ENCODE measurements at places on chromosomes 7 and 10.
A peak's percentile ranks its signal among the peaks of the same experiment; 100 is the strongest.

DNA sequence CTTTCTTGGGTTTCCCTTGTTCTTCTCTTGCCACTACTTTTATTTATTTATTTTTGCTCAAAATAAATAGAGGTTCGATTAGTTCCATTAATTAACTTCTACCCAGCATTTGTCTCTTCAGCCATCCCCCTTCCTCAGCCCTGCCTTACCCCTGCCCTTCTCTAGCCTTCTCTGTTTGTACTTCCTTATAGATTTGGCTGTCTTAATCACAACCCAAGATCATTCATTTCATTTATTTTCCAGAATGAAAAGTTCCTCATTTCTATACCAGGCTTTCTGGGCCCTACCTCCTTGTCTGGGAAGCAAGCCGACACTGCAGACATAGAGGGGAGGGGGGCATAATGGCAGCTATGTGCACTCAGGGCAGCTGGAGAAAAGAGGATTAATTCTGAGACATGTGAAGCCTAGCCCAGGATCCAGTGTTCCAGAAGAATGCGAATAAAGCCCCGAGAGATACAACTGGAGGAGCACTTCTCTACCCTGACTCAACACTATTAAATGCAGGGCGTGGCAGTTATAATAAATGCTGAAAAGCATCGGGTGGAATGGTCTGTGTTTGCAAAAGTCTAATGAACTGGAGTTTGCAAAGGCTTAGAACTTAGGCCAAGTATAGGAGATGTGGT is 6.4 kb upstream of the PDCD4 start:
- DNase-seq = no peak

DNA sequence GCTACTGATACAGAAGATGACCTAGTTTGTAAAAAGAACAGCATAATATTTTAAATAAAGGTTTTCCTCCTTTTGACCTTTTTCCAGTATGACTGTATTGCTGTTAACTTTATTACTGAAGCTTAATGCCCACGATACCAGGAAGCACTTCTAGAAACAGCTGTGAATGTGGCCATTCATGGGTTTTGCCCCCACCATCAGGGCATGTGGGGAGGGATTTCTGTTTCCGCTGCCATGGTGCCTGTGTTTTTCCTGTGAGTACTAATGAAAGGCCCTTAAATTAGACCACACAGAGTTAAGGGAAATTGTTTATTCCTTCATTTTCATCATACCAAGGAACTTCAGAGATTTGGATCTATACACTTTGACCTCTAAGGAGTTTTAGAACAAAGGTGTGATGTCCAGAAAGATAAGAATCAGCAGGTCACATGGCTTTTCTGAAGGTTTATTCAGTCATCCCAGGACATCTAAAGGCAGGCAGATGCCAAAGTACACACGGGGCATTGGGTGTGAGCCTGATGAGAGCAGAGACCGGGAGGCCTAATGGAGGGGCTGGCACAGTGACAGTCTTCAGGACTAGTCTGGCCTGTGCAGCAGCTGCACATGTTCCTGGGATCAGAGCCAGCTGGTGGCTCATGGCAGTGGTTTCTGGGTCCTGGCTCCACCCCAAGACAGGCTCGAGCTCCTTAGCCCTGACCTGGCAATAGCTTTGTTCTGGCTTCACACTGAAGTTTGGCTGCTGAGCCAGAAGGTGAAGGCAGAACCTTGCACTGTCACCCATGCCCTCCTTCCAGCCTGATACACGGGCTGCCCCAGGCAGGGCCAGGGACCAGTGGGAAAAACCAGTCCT is 190.9 kb downstream of the REEP3 start:
- DNase-seq = no peak

DNA sequence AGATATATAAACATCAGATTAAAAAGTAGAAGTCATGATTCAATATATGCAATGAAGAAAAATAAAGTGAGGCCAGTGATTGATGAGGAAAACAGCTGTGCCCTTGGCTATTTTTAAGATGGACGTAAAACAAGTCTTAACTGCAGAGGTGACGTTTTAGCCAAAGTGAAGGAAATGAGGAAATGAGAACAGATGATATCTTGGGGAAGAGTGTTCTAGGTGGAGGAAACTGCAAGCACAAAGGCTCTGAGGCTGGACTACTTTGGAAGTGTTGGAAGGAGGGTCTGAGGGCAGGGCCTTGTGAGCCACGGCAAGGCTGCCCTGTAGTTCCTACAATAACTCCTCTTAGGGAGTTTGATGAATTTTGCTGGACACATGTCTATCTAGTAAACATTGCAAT is 140.5 kb upstream of the AKR1E2 start:
- no peak for DNase-seq

- no peak for DNase-seq
Observed at GRCh38 chr10:71025535-71025934, 137.2 kb upstream of the PCBD1 start.

- peak; percentile 87 for DNase-seq
Observed at GRCh38 chr10:110414548-110415309, 83.0 kb upstream of the DUSP5 start.

DNA sequence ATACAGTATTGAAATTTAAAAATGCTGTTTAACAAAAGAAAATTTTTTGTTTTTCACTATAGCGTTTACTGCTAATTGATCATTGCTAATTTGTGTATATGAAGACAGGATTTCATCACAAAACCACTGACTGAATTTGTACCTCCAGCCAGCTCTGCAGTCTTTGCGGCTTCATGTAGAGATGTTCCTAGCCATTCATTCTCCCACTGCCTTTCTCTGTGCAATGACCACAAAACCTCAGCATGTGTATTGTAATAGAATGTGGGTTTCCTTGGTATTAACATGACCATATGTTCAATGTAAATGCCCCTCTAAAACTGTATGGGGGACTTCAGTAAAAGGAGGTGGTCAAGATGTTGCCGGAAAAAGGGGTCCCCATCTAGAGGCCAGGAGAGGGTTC is 81.1 kb upstream of the STEAP1B start:
- DNase-seq = no peak

GRCh38 chr7:16479591-16479990 is 14.1 kb upstream of the SOSTDC1 start:
- no peak for DNase-seq

DNA sequence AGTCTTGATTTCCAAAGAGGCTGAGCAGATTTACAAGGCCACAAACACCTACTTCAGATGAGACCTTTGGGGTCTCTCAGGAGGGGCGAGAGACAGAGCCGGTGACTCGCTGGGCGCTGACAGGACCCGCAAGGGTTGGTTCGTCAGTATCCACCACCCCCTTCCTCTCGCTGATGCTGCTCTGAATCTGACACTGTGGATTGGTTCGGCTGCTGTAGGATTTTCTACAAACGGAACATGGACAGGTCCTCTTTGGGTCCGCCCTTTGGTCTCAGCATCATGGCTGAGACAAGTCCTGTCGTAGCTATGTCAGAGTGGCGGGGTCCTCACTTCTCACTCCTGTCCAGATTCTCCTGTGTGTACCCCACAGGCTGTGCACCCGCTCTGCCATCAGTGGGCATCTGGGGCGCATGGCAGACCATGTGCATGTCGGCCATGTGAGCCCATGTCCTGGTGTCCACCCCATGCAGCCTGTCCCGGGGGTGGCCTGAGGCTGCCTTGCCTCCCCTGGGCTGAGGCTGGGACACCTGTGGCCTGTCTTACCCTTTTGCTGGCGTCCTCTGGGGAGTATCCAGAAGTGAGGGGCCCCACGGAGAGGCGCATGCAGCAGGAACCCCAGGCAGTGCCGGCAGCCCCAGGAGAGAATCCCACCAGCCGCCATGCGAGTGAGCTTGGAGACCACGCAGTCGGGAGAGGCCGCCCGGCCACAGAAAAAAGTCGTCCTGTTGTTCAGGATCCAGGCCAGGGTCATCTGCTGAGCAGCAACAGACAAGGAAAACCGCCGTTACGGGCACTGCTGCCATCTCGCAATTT is 21.6 kb upstream of the FAM20C start:
- DNase-seq = no peak

DNA sequence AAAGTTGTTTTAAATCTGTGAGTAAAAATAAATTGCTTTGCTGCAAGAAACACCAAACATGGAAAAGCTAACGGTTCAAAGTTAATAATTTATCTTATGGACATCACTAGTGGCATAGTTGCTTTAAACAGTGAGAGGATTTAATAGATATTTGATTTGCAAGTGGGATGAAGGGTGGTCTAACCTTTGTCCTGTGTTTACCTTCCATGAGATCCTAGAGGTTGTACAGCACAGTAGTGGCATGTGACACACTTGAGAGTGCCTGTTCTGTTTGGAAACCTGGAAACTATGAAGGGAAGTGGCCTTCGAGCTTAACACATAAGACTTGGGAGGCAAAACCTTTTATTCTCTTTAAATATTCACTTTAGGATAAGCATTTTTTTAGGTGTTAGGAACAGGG is 16.0 kb downstream of the EGFR start:
- DNase-seq = no peak

DNA sequence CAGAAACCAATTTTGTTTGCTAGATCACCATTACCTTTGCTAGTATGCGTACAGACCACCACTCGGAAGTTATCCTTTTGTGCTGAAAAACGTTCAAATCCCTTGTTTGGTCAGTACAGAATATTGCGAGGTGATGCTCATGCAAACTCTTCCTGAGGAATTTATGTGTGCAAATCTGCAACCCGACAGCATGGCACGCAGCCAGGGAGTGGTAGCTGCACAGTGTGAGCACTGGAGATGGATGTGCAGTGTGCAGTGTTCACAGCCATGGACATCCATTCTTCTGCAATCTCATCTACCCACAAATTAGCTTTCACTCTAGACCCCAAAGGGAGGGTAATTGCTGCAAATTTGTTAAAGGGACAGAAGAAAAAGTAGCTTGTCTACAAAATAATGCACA is 72.2 kb downstream of the CACUL1 start:
- DNase-seq = no peak

DNA sequence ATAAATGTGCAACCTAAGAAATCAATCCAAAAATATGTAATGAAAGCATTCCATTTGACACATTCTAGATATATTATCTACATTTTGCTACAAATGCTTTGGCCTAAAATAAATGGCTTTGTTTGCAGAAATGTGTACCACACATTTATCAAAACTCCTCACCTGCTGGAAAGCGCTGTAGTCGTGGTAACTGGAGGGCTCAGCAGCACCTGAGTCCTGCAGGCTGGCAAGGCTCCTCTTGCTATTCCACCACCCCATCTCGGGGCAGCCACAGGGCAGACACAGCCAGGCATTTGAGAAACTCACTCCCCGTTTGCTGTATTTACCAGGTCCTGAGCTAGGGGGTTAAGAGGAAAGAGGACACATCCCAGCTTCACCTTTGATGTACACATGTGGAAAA is 68.1 kb upstream of the TOMM7 start:
- DNase-seq = no peak

GRCh38 chr7:30921540-30922401 is 10.1 kb downstream of the AQP1 start:
- no peak for DNase-seq

- no peak for DNase-seq
Observed at GRCh38 chr10:100986623-100986951, 710 bp downstream of the MRPL43 start.

DNA sequence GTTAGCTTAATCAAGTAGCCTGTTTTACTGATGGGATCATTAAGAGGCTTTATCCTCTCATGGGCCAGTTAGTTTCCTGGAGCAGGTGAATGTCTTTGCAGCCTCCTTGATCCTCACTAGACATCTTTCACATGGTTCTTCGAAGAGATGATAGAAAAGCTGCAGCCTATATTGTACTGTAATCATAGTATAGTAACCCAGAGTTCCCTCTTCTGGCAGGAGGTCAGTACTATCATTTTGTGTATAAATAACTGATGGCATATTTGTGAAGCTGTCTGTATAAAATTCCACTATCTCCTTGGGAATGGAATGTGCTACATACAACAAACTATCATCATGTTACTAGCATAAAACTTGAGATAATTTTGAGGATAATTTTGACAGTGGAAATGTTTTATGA is 123.8 kb upstream of the PRPS1L1 start:
- no peak for DNase-seq

DNA sequence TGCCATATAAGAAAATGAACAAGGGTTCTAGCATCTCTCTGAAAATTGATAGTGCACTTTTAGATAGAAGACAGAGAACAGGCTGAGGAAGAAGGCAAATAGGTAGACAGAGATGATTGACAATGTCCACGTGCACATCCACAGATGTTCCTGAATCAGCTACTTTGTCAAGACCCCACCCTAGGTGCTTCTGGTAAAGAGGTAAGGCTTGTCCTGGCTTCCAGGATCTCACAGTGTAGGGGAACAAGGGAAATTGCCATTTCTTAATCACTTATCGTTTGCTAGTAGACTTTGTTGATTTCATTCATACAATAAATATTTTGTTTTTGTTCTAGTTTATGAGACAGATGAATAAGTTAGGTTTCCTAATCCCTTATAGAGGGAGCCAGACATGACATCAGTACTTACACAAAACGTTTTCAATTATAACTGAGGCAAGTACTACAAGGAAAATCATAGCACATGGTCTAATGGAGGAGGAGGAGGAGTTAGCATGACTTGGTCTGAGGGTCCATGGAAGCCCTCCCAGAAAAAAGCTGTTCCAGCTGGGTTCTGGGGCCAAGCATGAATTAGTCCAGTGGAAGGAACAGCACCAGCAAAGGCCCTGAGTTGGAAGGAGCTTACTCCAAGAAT is 115.9 kb upstream of the ARID5B start:
- no peak for DNase-seq

DNA sequence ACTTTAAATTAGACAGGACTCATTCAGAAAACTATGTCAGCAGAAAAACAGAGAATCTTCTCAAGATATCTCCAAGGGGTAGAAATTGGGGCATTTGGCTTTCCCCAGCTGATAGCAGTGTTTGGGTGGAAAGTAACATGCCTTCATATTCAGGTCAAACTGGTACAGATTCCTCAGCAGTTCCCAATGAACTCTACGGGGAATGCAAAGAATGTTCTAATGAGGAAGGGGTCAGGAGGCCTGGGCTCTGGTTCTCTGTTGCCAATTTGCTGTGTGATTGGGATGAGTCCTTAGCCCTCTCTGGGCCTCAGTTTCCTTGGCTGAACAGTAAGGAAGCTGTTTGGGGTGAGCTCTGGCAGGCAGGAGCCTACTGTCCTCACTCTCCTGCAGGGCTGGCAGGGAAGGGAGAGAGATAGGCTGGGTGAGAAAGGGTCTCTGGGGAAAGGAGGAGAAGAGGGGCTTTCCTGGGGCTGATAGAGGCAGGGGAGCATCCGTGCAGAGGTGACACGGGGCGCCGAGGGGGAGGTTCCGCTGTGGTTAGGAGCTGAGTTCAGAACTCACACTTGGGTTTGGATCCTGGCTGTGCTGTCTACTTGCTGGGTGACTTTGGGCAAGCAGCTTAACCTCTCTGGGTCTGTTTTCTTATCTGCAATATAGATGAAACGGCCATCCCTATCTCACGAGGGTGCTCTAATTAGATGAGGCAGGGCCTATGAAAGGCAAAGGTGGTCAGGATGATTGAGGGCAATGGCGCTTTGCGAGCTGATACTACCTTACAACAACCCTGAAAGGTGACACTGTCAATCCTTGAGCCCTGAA is 45.1 kb downstream of the SPOCK2 start:
- no peak for DNase-seq

GRCh38 chr10:102507521-102507920 is 3.7 kb downstream of the SUFU start:
- DNase-seq = no peak

DNA sequence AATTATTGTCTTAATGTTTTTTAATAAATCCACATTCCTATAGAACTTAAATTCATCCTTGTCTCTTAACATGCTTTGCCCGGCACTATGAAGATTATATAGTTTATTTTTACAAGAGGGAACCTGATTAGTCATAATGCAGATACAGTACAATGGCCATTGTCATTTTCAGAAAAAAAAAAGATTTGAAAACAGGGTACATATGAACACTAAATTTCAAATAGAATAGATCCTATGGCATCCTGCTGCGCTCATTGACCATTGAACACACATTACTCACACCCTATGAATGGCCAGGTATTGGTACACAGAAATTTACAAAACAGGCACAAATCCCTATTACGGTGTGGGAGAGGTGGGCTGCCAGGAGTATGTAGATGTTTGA is 2.0 kb upstream of the KLF6 start:
- DNase-seq = no peak
